Stomach (tissue), 19 donors: ENCODE measurements at places on chromosomes 3 and 15. TPM values are rescaled to one million over a fixed set of nuclear protein-coding genes. Genes with fewer than 3 reads are reported as not detected.

DNA sequence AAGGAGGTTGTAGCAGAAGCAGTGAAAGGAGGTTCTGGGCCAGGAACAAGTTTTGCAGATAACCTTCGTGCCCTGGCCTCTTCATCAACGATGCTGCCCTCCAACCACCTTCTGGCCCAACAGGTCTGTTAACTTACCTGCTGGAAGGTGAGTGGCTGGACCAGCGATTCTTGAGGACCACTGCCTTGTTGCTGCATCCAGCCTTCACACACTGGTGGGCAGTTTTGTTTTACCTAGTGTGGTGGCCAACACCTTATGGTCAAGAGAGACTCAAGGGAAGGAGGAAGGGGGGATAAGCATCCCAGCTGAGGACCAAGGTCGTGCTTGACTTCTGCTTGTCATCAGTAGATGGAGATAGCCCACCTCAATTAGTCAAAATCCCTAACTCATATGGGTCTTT is 7.8 kb upstream of the MAGEF1 start:
- no peak for DNase-seq
- H3K27me3 ChIP-seq, result no peaks in the 10 kb centered on the region
- H3K4me1 ChIP-seq, result peaks cover 3% of the 10 kb centered on the region
- H3K36me3 ChIP-seq, result no peaks in the 10 kb centered on the region
- no peak overlapping the region for H3K4me3 ChIP-seq

DNA sequence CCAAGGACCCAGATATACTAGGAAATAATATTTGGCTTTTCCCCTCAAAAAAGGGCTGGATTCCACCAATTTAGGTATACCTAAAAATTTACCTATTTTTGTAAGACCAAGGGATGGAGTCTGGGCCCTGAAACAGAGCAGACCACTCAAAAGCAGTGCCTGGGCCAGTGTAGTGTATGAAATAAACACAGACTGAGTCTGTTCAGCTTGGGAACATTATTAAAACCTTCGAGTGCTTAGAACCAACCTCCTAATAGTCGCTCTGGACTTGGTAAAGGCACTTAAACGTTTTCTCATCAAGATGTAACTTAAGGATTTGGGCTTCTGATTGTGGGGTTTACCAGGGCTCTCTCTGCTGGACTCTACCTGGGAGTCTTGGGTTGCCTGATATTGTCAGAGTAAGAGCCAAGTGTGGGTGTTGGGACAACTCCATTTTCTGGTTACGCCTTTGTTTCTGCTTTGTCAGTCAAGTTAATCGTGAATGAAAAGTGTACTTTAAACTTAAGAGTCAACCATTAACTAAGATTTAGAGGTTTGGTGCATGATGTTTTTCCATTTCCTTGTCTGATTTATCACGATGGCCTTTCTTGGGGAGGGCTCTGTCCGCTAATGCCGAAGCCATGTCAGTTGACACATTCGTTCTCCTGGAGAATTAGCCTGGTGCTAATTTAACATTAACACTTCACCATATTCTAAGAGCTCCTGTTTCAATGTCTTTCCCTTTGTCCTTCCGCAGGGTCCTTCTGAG is 221.0 kb upstream of the TPM1 start:
- H3K4me1 ChIP-seq, result peaks cover 17% of the 10 kb centered on the region
- peaks cover 16% of the 10 kb centered on the region for H3K36me3 ChIP-seq
- no peaks in the 10 kb centered on the region for H3K27me3 ChIP-seq
- DNase-seq, result peak; percentile 49
- H3K27ac ChIP-seq, result peak overlapping the region; percentile 88

DNA sequence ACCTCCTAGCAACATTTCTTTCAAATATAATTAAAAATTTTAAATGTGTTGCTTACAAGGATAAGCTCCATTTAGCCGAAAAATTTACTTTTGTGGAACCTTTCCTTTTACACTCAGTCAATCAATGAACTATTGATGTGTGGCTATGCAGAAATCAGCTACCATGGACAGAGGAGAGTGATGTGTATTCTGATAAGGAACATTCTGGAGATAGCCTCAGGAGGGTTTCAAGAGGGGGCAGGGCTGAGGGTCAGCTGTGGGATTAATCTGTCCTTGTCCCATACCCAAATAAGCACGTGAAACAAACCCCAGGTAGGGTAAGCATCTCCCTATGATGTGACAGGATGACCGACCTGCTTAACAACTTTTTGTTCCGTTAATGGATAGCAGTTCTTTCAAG is 192.6 kb upstream of the PROK2 start:
- H3K27ac ChIP-seq, result no peak overlapping the region
- H3K4me3 ChIP-seq, result no peak overlapping the region
- H3K27me3 ChIP-seq, result no peaks in the 10 kb centered on the region

DNA sequence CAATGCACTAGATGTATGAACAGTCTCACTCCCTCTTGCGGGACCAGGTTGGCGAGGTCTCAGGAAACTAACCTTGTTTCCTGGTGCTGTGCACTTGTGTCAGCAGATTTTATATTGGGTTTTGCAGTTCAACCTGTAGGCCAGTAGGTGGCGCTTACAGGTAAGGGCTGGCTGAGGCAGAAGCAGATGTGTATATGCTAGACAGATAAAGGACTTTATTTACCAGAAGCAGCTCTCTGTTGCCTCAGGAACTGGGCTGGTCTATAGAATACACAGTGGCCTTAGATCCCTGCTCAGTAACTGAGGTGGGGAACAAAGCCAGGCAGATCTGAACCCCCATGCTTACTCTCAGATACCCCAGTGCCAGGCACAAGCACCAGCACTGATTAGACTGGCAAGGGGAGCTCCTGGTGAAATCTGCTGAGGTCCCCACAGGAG is 296.8 kb downstream of the DOCK3 start:
- H3K4me3 ChIP-seq, result no peak overlapping the region
- no peaks in the 10 kb centered on the region for H3K36me3 ChIP-seq
- H3K27me3 ChIP-seq, result no peaks in the 10 kb centered on the region
- peak; percentile 51 for DNase-seq
- H3K4me1 ChIP-seq, result no peaks in the 10 kb centered on the region

- H3K4me1 ChIP-seq, result no peaks in the 10 kb centered on the region
- DNase-seq, result no peak
- H3K4me3 ChIP-seq, result no peak overlapping the region
These were observed 35.2 kb downstream of the PARP15 start for GRCh38 chr3:122612696-122613095.

DNA sequence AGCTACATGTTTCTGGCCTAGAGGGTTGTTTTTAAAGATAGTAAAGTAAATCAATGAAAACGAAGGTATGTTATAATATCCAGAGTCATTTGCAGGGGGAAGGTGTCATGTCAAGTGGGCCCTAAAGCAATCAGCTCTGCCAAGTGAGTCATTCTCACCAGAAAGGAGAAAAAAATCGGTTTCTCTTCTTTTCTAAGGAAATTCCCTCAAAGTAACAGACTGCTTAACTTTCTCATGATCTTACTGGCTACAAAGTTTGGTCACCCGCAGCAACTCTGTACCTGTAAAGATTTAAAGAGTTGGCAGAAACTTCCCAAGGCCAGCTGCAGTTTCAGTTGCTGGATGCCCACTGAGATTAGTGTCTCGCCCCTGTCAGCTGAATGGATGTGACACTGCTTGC is 5.5 kb upstream of the FSIP1 start:
- no peak for DNase-seq
- peaks cover 48% of the 10 kb centered on the region for H3K4me1 ChIP-seq
- no peak overlapping the region for H3K27ac ChIP-seq

DNA sequence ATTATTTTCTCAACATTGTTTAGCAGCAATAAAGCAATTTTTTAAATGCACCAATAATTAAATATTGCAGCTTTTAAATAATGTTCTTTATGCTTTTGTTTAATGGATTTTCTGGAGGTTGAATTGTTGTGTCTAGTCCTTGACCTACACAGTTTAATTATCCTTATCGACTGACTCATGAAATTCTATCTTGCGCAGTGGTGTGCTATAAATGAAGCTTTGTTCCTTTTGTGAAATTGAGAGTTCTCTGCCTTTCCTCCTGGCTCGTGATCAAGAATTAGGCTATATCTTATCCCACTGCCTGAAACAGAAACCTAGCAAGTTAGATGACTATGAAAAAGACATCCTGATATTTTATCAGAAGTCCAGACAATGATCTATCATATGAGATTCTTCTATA is 37.0 kb upstream of the PIK3R4 start:
- H3K27ac ChIP-seq, result no peak overlapping the region
- H3K36me3 ChIP-seq, result no peaks in the 10 kb centered on the region
- no peak for DNase-seq
- no peaks in the 10 kb centered on the region for H3K4me1 ChIP-seq

DNA sequence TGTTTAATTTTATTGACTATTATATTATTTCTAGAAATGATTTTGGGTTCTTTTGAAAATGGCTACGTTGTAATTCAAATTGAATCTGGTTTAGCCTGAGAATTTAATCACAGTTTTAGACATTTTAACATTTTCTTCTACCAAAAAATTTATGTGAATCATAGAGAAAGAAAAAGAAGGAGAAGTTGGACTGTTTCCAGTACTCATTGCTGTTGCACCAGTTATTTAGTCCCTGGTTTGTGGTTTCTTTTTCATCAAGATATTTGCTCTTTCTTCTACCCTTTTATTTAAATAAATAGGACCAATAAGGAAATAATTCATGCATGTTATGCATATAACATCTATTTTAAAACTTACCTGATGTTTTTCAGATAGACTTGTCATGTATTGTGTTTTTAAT is 1337.1 kb downstream of the ROBO1 start:
- H3K4me3 ChIP-seq, result no peak overlapping the region
- H3K36me3 ChIP-seq, result no peaks in the 10 kb centered on the region
- DNase-seq, result no peak

- no peak for DNase-seq
- no peak overlapping the region for H3K4me3 ChIP-seq
- H3K27me3 ChIP-seq, result no peaks in the 10 kb centered on the region
- H3K27ac ChIP-seq, result no peak overlapping the region
- no peaks in the 10 kb centered on the region for H3K36me3 ChIP-seq
- H3K4me1 ChIP-seq, result no peaks in the 10 kb centered on the region
These were observed 441.2 kb downstream of the FHIT start for GRCh38 chr3:60809857-60810610.

GRCh38 chr15:72342385-72342784 is 22.4 kb upstream of the CELF6 start:
- H3K4me3 ChIP-seq, result no peak overlapping the region
- H3K4me1 ChIP-seq, result peaks cover 7% of the 10 kb centered on the region
- H3K27ac ChIP-seq, result no peak overlapping the region
- DNase-seq, result peak; percentile 32
- peaks cover 51% of the 10 kb centered on the region for H3K36me3 ChIP-seq

DNA sequence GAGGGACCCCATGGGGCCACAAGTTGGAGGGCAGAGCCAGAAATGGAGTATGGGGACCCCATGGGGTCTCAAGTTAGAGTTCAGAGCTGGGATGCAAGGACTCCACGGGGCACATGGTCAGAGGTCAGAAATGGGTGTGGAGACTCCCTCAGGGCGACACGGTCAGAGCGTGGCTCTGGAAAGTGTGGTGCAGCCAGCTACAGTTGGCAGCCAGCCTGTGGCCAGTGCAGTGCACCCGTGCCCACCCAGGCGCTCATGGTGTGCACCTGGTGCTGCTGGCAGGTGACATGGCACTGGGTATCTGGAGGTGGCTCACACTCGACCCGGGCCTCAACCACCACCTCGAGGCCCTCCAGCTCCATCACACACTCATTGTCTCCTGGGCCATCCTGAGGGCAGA is 11.2 kb downstream of the PLXNB1 start:
- peaks cover 9% of the 10 kb centered on the region for H3K4me1 ChIP-seq
- no peak for DNase-seq
- H3K27ac ChIP-seq, result no peak overlapping the region
- no peak overlapping the region for H3K4me3 ChIP-seq
- peaks cover 100% of the 10 kb centered on the region for H3K36me3 ChIP-seq
- no peaks in the 10 kb centered on the region for H3K27me3 ChIP-seq

DNA sequence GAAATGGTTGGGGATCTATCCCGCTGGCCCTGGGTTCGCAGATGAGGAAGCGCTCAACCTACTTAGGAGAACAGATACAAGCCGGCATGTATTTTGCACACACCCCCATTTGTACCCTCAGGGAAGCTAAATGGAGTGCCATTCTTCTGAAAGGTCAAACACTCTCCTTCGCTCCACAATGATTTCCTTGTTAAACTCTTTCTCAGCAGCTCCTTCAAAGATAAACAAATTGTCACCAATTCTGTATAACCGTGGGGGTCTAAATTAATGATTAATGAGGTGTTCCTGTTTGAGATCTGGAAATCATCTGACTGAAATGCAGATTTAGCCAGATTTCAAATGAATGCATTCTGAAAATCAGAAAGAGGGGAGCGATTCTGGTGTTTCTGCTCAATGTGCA is 124.0 kb downstream of the MEGF11 start:
- DNase-seq, result no peak
- no peak overlapping the region for H3K4me3 ChIP-seq
- no peaks in the 10 kb centered on the region for H3K4me1 ChIP-seq
- peaks cover 36% of the 10 kb centered on the region for H3K27me3 ChIP-seq
- no peak overlapping the region for H3K27ac ChIP-seq

DNA sequence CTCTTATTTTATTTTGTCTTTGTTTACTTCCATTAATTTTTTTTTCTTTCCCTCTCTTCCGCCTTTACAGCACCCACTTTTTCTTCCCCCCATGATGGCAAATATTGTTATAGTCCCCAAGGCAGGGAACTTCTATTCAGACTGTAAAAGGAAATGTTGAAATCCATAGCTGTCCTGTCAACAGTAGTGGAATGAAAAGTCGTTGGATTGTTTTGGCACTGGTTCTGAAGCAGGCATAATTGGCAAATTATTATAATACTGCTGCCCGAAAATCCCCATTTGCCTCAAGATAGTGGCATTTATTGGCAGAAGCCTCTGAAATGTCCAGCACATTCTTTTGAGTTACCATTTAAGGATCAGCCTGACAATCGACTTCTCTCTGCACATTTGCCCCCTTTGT is 150.6 kb downstream of the TPRG1 start:
- H3K4me1 ChIP-seq, result peaks cover 8% of the 10 kb centered on the region
- H3K27ac ChIP-seq, result no peak overlapping the region
- DNase-seq, result no peak
- no peak overlapping the region for H3K4me3 ChIP-seq

DNA sequence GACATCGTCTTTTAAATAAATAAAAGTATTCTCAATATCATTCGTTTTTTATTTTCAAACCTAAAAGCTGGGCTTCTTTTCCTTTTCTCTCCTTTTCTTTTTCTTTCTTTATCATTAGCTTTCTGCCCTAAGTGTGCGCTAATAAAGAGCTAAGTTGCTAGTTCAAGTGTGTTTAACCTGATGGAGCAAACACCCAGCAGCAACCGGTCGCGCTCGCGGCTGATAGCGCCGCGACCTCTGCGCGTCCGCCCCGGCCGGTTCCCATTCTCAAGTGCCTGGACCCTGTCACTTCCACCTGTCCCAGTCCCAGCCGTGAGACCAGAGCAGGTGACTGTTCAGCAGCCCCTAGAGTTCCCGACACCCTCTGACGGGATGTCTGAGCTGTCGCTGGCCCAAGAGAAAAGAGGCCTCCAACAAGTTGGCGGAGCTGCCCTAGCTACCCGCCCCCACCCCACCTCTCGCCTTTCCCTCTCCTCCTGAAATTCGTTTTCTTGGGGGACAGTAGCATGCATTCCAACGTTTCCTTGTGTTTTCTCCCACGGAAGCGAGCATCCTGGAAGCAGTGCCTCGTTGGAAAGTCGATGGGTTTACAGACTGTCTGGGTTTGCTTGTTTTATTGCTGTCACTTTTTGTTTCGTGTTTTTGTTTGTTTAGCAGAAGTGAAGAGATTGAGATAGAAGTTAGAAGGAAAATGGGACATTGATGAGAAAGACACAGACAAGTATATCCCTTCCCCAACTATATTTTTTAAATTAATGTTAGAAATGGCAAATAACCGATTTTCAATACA is 3.1 kb upstream of the MECOM start:
- H3K27ac ChIP-seq, result peak overlapping the region; percentile 95
- peak overlapping the region; percentile 46 for H3K4me3 ChIP-seq
- DNase-seq, result peak; percentile 58
- H3K4me1 ChIP-seq, result peaks cover 81% of the 10 kb centered on the region
- no peaks in the 10 kb centered on the region for H3K27me3 ChIP-seq
- H3K36me3 ChIP-seq, result no peaks in the 10 kb centered on the region

The WDR76 gene
- 9.2 TPM for total RNA-seq

The NIPA2 gene
- 62.7 TPM for total RNA-seq

The FBXW12 gene
- total RNA-seq, result not detected

The SPTSSB gene
- total RNA-seq, result 0.29 TPM

The KCNH8 gene
- total RNA-seq, result 0.29 TPM
